ENCODE measurements at places on chromosomes 7 and 10. TPM values are rescaled to one million over a fixed set of nuclear protein-coding genes. Genes with fewer than 3 reads are reported as not detected.

OR13A1 gene
- total RNA-seq = not detected

PLCE1 gene
- total RNA-seq = 19.9 TPM

DNA sequence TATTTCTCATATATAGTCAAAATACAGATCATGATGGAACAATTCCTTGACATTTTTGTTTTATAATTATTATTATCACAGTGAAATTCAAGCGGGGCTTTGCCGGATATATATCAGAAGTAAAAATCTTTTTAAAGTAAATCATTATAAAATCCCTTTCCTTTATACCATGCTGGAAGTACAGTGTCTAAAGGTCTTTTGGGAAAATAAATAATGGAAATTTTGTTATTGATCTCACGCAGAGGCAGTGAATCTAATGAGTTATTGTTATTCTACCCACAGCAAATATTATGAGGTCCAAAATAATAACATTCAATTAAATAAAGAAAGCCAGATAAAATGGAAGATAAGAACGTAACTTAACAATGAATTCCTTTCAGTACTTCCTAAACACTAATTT is 33.8 kb downstream of the GFRA1 start:
- no peak for DNase-seq

GRCh38 chr10:133466683-133467275 is 13.0 kb downstream of the SCART1 start:
- DNase-seq = no peak

PRLHR gene
- not detected for total RNA-seq

DNA sequence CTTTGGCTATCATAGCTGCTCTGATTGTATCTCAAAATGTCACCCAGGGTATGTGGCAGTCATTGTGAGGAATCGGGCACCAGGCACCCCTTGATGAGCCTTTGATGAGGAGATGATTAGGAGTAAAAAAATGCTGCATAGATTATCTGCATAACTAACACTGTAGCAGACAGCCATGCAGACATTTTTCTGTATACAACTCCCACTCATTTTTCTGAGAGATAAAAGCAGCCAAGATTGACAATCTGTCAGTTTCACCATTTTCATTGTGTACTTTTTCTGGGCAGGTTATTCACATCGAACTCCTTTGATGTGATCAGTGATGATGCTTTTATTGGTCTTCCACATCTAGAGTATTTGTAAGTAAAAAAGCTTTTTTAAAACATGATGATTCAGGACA is 19.4 kb downstream of the LGI1 start:
- DNase-seq = no peak

DNA sequence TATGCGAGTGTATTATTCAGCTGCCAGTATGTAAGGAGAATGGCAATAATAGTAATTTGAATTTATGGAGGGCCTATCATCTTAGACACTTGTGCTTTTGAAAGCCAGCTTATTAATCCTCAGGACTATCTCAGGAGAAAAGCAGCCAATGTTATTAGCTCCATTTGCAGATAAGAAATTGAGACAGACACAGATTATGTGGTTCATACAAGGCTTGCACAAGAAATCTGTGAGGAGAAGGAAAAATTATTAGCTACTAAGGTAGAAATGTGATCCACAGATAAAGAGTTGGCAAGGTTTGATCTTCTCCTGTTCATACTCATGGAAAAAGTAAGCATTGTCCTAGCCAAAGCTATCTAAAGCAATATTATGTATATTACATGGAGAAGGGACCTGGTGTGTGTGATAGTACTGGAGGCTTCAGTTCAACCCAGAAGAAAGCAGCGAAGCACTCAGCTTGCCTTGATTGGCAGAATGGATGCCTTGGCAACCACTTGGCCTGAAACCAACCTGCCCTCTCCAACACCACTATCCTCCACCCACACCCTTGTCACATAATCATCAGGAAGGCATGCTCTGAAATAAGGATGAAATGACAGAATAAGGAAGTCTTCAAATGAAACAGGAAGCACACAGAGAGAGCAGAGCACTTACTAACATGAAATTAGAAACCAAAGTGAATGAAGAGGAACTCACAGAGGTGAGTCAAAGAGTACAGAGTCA is 18.0 kb downstream of the MACC1 start:
- peak; percentile 72 for DNase-seq

- DNase-seq = no peak
Observed at GRCh38 chr7:128939075-128939860, 1.5 kb downstream of the IRF5 start.

CYP3A5 gene
- not detected for total RNA-seq

GRCh38 chr7:113698556-113699220 is 220.1 kb downstream of the PPP1R3A start:
- peak; percentile 71 for DNase-seq

DNA sequence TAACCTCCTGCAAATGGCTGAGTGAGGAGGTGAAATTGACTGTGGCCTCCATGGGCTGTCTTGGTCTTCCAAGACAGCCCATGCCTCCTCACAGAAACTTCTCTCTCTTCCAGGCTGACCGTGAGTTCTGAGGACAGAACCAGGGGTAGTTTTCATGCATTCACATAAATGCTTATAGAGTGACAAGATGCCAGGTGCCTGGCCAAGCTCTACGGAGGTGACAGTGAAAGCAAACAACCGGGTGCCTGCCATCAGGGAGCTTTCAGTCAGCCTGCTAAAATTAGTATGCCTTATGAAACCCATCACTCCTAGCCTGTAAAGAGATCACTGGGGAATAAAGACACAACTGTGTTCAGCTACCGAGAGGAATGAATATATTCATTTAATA is 919 bp upstream of the RHOBTB1 start:
- no peak for DNase-seq

- DNase-seq = no peak
Observed at GRCh38 chr7:8214244-8214824, 47.6 kb downstream of the ICA1 start.

- no peak for DNase-seq
Observed at GRCh38 chr7:14841086-14841485, 61.5 kb downstream of the DGKB start.

DNA sequence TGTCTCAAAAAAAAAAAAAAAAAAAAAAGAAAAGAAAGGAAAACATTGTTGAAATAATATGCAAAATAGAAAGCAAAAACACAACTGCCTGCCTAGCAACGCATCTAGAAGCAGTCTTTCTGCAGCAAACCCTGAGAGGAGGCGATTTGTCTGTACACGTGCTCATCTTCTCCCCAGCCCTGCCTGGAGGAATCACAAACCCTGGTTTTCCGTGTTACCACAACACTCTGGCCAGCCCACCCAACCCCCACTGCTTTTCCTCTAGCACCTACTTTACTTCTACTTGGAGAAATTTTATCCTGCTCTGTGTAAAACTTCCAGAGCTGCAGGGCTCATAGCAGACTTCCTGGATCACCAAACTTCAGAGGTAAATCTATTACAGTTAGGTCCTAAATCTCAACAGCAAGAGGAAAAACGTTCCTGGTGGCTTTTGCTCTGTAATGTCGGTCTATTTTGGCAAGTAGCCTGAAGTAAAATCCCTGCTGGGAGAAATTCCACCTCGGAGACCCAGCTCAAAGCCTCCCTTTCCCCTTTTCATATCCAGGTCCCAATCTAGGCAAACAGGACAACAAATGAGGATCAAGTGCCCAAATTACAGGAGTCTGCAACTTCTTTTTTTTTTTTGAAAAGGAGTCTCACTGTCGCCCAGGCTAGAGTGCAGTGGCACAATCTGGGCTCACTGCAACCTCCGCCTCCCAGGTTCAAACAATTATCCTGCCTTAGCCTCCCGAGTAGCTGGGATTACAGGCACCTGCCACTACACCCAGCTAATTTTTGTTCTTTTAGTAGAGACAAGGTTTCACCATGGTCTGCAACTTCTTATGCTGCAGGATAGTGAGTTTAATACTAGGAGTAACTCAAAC is 91.6 kb downstream of the DNMBP start:
- DNase-seq = peak; percentile 50

ABCC2 gene
- total RNA-seq = 0.05 TPM

GRCh38 chr10:22370320-22370719 is 25.0 kb downstream of the SPAG6 start:
- no peak for DNase-seq
